ENCODE measurements at places on chromosomes 6 and 20.
A peak's percentile ranks its signal among the peaks of the same experiment; 100 is the strongest.

GRCh38 chr6:24439858-24440539, 37.3 kb downstream of the MRS2 start:
- no peak for DNase-seq

- no peak for DNase-seq
Observed at GRCh38 chr20:50655311-50655880, 35.9 kb downstream of the RIPOR3 start.

- DNase-seq, result no peak
Observed at GRCh38 chr6:8110725-8111124, 8.4 kb upstream of the EEF1E1 start.

GRCh38 chr6:89615882-89616281, 22.7 kb downstream of the LYRM2 start:
- DNase-seq, result no peak

DNA sequence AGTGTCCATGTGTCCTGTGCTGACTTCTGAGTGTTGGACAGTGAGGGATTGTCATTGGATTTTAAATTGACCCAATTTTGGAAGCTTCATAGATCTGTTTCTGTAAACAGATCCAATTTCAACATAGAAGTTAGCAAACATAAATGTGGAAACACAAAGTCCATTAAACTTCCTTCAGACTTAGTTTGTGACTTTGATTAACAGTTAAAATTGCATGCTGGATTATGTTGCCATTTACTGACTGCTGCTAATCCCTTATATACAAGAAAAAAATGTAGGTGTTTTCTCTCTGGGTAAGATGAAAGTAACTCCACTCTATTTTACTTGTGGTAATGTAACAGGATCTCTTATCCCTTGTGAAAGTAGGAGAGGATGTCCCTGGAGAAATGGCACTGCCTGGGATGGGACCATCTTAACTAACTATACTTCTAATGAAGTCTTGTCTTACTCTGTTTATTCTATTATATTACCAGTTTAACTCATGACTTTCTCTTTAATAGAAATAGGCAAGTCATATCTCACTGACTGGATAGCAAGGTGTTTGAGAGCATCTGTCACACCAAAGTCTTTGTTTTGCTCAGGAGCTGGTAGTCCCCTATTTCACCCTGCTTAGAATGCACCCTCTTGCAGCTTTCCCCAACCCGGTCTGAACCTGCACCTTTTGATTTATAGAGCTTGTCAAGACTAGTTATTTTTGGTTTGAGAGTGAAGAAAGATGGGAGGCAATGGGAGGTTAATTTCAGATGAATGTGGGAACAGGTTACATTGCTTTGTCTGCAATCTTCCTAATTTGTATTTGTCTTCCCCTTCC, 7.2 kb downstream of the TPX2 start:
- DNase-seq, result no peak

- DNase-seq, result no peak
Observed at GRCh38 chr20:2236256-2236655, 59.5 kb upstream of the TGM3 start.

GRCh38 chr6:4316867-4317400, 181.6 kb upstream of the ECI2 start:
- peak; percentile 96 for DNase-seq

DNA sequence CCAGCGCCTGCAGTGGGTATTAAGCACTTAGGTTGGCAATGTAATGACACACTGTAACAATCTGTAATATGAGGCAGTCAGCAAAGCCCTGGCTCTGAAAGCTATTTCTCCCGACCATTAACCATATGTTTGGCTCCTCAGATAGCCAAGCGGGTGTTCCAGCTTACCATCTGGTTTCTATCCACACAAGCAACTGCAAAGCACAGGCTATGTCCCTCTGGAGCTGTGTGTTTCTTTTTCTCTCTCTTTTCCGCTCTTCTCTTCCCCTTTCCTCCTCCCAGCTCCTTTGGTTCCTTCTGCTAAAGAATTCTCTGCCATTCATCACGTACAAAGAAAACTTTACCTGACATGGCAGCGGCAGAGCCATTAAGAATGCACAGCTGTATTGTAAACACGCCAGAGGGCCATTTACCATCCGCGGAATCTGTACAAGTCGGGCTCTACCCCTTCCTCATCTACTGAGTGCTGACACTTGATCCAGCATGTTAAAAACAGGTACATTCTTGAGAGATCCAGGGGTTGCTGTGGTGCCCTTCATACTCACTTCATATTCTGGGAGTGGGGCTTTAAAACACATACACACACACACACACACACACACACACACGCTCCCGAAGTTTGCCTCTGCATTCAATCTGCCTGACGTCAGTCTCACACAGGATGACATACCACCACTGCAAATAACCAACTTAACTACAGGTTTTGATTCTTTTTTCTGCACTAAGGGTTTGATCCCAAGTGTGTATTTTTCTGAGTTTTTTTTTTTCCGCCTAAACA, 77.2 kb downstream of the BACH2 start:
- no peak for DNase-seq

DNA sequence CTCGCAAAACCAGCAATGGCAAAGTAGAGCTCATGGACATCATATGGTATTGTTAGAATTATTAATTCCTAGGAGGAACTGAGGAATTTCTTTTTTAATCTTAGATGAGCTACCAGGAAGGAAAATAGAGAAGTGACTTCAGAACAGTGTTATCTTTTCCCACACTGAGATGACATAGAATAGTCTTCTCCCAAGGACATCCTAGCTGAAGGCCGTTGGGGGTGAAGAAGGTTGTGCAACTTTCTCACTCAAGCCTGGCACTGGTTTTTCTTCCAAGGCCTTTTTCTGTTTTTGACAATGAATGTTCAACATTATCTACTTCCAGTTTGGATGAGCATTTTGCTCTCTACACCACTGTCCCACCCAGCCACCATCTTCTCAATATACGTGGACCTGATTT, 35.8 kb upstream of the MAS1 start:
- DNase-seq, result peak; percentile 74

GRCh38 chr6:163570579-163571231, 156.2 kb downstream of the QKI start:
- no peak for DNase-seq

GRCh38 chr20:17858450-17859001, 110.1 kb downstream of the SNX5 start:
- DNase-seq, result no peak

- DNase-seq, result no peak
Observed at GRCh38 chr6:128888444-128889175, 5.7 kb downstream of the LAMA2 start.

All from inflammatory macrophage treated with lipopolysaccharide for 4 hours (primary cell).